ENCODE measurements at places on chromosomes 1 and 21. TPM values are rescaled to one million over a fixed set of nuclear protein-coding genes. Genes with fewer than 3 reads are reported as not detected.
A peak's percentile ranks its signal among the peaks of the same experiment; 100 is the strongest.

- H3K27me3 ChIP-seq: no peaks in the 10 kb centered on the region
- peaks cover 13% of the 10 kb centered on the region for H3K36me3 ChIP-seq
- DNase-seq: no peak
- no peak overlapping the region for H3K27ac ChIP-seq
- no peak overlapping the region for H3K4me3 ChIP-seq
- H3K4me1 ChIP-seq: peaks cover 23% of the 10 kb centered on the region
Observed at GRCh38 chr1:19708567-19709110, 44.0 kb downstream of the HTR6 start.

- H3K4me1 ChIP-seq: peaks cover 57% of the 10 kb centered on the region
- peak overlapping the region; percentile 82 for H3K4me3 ChIP-seq
- peak; percentile 65 for DNase-seq
- peak overlapping the region; percentile 79 for H3K27ac ChIP-seq
Observed at GRCh38 chr1:151047925-151048644, 534 bp downstream of the C1orf56 start.

Gene CD164L2
- not detected for total RNA-seq

Gene CELF3
- not detected for total RNA-seq

Measured in activated CD4-positive, alpha-beta memory T cell treated with anti-CD3 and anti-CD28 coated beads, Interleukin-2, amount 10 ng/mL, durations not matched to agents 7 days and 5 days (primary cell).